ENCODE measurements at places on chromosomes 7 and 10. TPM values are rescaled to one million over a fixed set of nuclear protein-coding genes. Genes with fewer than 3 reads are reported as not detected.

STYXL1 gene
- total RNA-seq: 40.7 TPM

GRCh38 chr7:118449797-118450567, 225.5 kb downstream of the ANKRD7 start:
- H3K4me3 ChIP-seq: no peak overlapping the region
- no peak overlapping the region for H3K27ac ChIP-seq
- no peak for DNase-seq
- no peaks in the 10 kb centered on the region for H3K36me3 ChIP-seq
- H3K4me1 ChIP-seq: no peaks in the 10 kb centered on the region
- no peaks in the 10 kb centered on the region for H3K27me3 ChIP-seq

GRCh38 chr7:149027055-149027454, 1.2 kb downstream of the PDIA4 start:
- H3K27me3 ChIP-seq: no peaks in the 10 kb centered on the region
- peak overlapping the region; percentile 88 for H3K27ac ChIP-seq
- H3K4me3 ChIP-seq: peak overlapping the region; percentile 70
- no peaks in the 10 kb centered on the region for H3K36me3 ChIP-seq

GRCh38 chr7:135834266-135834665, 85.7 kb upstream of the FAM180A start:
- DNase-seq: no peak
- H3K27me3 ChIP-seq: no peaks in the 10 kb centered on the region
- no peak overlapping the region for H3K27ac ChIP-seq
- H3K4me1 ChIP-seq: peaks cover 15% of the 10 kb centered on the region

DNA sequence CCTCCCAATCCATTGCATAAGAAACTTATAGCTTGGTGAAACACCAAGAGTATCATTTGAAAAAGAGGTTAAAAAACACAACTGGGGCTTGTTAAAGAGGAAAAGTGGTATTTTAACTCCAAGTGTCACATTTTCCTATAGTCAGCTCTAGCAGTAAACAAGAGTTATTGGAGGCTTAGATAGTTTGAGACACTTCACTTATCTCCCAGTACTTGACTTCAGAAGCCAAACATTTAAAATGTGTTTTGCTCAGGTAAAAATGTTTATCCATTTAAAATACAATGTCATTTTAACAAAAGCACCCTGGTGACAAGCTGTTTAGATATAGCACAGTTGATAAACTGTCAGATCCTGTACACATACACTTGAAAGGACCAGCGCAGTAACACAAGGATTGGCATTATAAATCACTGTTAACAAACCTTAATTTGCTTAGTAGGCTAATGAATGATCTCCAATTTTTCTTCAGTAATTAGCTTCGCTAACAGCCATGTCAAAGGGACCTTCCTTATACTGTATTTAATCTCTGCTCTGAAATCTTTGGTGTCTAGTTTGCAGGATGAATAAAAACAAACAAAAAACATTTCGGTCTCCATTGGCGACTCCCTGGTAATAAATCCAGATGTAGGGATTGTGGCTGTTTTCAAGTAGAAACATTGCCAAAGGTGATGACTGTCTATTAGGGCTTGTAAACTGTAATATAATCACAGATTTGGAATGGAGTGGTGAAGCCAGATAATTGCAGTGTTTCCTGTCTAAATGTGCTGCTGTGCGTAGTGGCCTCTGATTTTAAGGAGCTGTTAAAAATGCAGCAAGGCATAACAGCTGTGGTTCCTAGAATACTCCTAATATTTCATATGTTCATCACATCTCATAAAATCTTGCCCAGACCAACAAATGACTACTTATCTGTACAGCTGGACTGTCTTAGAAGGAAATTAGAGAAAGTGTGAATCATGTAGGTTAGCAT, 545.1 kb downstream of the AUTS2 start:
- H3K36me3 ChIP-seq: no peaks in the 10 kb centered on the region
- DNase-seq: no peak
- no peak overlapping the region for H3K4me3 ChIP-seq
- H3K4me1 ChIP-seq: no peaks in the 10 kb centered on the region

GRCh38 chr7:44103923-44104859, at the start of gene AEBP1:
TSS of gene AEBP1 (plus strand) at chr7:44104345. CDS start at chr7:44104666, 321 bp downstream.
- H3K27me3 ChIP-seq: peaks cover 3% of the 10 kb centered on the region
- no peak for DNase-seq
- no peaks in the 10 kb centered on the region for H3K36me3 ChIP-seq
- H3K4me3 ChIP-seq: peak within 1 kb of the TSS; percentile 37
- H3K27ac ChIP-seq: no peak within 1 kb of the TSS

DNA sequence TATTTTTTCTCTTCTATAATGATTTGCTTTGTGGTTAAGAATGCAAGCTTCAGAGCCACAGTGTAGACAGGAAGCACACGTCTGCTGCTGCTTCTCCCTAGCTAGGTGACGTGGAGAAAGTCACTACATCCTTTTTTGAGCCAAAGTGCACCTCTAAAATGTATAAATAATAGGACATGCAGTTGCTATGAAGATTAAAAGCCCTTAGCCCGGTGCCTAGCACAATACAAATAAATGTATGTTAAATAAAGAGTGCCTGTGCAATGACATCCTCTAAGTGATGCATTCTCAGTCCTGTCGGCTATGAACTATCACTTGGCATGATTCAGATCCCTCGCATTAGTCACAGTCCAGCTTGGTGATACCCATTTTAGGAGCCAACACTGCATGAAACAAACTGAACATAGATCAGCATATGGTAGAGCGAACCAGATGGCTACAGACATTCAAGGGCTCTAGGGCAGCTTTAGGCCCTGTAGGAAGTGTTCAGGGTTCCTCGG, 4.8 kb upstream of the TRDMT1 start:
- no peak overlapping the region for H3K4me3 ChIP-seq
- peak overlapping the region; percentile 62 for H3K27ac ChIP-seq
- H3K36me3 ChIP-seq: no peaks in the 10 kb centered on the region
- H3K27me3 ChIP-seq: no peaks in the 10 kb centered on the region

DNA sequence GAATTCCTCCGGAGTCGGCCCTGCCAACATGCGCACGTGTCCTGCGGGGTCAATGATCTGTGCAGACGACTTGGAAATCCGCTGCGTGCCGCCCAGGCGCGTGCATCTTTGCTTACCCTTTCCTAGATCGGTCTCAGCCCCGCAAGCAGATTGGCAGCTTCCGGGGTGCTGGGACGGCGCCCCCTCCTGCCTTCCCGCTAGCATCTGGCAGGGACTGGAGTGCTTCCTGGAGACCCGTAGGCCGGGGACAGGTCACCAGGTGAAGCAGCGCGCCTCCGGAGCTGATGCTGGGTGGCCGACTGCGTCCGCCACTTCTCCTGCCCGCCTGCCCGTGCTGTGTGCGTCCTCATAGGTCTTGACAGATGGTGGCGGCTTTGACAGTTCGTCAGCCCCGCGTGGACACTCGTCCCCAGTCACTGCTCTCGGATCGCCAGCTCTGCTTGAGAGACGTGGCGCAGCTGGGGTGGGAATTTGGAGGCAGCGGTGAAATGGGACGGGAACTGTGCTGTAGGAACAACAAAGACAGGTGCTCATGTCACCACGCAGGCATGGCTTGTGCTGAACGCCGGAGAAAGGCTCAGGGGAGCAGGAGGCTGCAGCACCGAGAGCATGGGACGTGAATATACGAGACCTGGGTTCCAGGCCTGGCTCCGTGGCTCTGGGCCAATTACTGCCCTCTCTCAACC, 21.9 kb upstream of the KCNK18 start:
- H3K36me3 ChIP-seq: no peaks in the 10 kb centered on the region
- peaks cover 14% of the 10 kb centered on the region for H3K4me1 ChIP-seq
- no peak overlapping the region for H3K27ac ChIP-seq
- H3K27me3 ChIP-seq: peaks cover 8% of the 10 kb centered on the region

DNA sequence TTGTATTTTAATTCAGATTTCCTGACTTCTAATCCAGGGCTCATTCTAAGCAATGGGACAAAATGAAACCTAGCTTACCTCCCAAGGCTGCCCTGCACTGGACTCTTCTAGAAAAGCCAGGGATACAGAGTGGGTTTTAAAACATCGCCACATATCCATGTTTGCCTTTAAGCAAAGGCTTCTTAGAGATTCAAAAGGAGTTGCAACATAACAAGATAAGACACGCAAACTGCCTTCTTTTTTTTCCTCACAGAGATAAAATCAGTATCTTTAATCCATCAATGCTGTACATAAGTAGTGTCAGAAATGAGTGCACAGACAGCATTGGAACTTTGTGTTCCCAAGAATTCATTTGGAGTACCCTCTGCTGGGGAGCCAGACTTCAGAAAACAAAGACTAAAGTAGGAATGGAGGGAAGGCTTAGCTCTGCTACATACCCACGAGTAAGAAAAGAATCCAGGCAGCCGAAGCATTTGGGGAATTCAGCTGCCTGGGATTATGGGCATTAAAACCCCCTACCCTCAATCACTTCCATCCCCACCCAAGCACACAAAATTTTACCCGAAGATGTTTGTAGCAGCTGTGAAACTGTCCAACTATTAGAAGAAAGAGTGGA, 427.8 kb downstream of the ARL4A start:
- no peak for DNase-seq
- H3K4me3 ChIP-seq: no peak overlapping the region
- H3K27me3 ChIP-seq: no peaks in the 10 kb centered on the region

GRCh38 chr10:17749890-17750289, 2.1 kb upstream of the TMEM236 start:
- no peak overlapping the region for H3K4me3 ChIP-seq
- H3K4me1 ChIP-seq: no peaks in the 10 kb centered on the region
- no peaks in the 10 kb centered on the region for H3K27me3 ChIP-seq
- no peak for DNase-seq
- H3K36me3 ChIP-seq: no peaks in the 10 kb centered on the region

- H3K36me3 ChIP-seq: no peaks in the 10 kb centered on the region
- no peaks in the 10 kb centered on the region for H3K27me3 ChIP-seq
- peaks cover 21% of the 10 kb centered on the region for H3K4me1 ChIP-seq
These were observed 391.9 kb upstream of the NPVF start for GRCh38 chr7:25619963-25620799.

All from CD8-positive, alpha-beta memory T cell (primary cell).